ENCODE measurements at places on chromosomes 13 and 19. TPM values are rescaled to one million over a fixed set of nuclear protein-coding genes. Genes with fewer than 3 reads are reported as not detected.

GRCh38 chr13:56424246-56424645, 716.5 kb upstream of the PRR20A start:
- no peak for DNase-seq
- H3K4me1 ChIP-seq, result no peaks in the 10 kb centered on the region
- no peaks in the 10 kb centered on the region for H3K36me3 ChIP-seq

GRCh38 chr13:50711131-50711815, 132.2 kb downstream of the DLEU7 start:
- peaks cover 12% of the 10 kb centered on the region for H3K4me1 ChIP-seq
- no peak for DNase-seq
- peaks cover 7% of the 10 kb centered on the region for H3K36me3 ChIP-seq
- H3K27ac ChIP-seq, result no peak overlapping the region
- H3K4me3 ChIP-seq, result no peak overlapping the region
- peaks cover 7% of the 10 kb centered on the region for H3K27me3 ChIP-seq

DNA sequence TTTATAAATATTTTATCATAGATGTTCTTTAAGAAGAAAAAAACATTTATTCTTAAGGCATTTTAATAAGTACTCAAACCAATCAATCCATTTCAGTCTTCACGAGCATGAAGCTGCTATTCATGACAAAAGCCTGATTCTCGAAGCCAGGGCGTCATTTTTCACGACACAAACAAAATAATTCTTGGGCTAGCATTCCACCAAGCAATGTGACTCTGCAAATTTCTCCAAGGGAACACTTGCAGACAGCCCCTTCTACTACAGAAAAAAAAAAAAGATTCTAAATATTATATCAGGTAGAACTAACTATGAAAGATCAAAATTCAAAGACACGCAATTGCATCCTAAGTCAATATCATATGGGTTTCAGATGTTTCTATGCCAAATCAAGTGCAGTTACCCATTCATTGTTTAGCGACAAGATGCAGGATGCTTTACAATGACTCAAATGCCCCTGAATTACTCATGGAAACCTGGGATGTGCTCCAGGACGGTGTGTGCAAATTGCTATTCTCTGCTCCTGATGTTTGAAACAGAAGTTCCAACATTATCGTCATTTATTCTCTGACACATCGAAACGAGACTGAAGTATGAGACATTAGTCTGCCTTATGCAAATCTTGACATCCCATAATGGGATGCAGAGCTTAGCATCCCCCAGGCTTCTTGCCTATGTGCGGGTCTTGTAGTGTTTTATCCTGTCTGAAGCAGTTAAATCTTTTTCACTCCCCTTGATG, 517.7 kb downstream of the MYO16 start:
- H3K4me3 ChIP-seq, result no peak overlapping the region
- peaks cover 46% of the 10 kb centered on the region for H3K27me3 ChIP-seq
- no peak overlapping the region for H3K27ac ChIP-seq
- no peaks in the 10 kb centered on the region for H3K36me3 ChIP-seq
- H3K4me1 ChIP-seq, result peaks cover 2% of the 10 kb centered on the region

The ZNF223 gene
- 0.47 TPM for total RNA-seq

DNA sequence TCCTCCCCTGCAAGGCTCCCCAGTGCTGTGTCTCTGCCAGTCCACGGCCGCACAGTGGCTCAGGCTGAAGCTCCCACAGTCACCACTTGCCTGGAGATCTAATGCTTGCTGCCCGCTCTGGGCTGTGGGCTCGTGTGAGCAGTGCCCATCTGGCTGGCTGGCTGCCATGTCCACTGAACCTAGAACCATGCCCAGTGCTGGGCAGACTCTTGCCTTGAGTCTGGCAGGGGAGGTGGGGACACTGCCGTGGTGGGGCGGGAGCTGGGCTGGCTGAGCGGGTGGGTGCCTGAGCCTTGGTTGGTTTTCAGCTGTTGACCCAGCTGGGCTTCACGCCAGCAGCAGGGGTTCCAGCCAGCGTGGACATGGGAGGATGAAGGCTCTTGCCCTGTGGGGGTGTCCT, 52.3 kb downstream of the CRTC1 start:
- H3K36me3 ChIP-seq, result peaks cover 2% of the 10 kb centered on the region
- DNase-seq, result no peak
- no peak overlapping the region for H3K27ac ChIP-seq
- peaks cover 9% of the 10 kb centered on the region for H3K4me1 ChIP-seq
- H3K27me3 ChIP-seq, result no peaks in the 10 kb centered on the region
- H3K4me3 ChIP-seq, result no peak overlapping the region

DNA sequence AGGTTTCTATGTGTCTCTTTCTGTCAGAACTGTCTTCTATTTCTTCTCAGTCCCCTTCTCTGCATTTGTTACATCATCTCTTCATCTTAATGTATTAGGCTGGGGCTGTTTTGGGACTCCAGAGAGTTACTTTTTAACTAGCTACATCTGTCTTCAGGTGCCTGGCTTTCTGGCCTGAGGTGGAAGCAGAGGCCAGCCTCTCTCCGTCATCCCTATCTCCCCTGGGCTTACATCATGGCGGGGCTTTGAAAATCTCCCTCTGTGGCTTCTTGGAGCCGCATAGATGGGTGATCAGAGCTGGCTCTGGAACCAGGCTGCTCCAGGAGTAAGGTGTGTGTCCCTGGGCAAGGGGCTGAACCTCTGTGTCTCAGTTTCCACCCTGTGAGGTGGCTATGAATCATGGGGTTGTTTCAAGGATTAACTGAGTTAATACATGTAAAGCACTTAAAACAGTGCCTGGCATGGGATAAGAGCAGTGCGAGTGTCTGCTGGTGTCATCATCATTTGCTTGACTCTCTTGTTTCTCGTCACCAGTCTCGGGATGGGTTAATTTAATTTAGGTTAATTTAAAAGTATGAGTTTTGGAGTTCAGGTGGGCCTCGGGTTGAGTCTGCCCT, 2.0 kb downstream of the EPN1 start:
- peaks cover 48% of the 10 kb centered on the region for H3K4me1 ChIP-seq
- H3K27ac ChIP-seq, result peak overlapping the region; percentile 99
- DNase-seq, result no peak
- peak overlapping the region; percentile 100 for H3K4me3 ChIP-seq

The FPR1 gene
- 0.70 TPM for total RNA-seq

DNA sequence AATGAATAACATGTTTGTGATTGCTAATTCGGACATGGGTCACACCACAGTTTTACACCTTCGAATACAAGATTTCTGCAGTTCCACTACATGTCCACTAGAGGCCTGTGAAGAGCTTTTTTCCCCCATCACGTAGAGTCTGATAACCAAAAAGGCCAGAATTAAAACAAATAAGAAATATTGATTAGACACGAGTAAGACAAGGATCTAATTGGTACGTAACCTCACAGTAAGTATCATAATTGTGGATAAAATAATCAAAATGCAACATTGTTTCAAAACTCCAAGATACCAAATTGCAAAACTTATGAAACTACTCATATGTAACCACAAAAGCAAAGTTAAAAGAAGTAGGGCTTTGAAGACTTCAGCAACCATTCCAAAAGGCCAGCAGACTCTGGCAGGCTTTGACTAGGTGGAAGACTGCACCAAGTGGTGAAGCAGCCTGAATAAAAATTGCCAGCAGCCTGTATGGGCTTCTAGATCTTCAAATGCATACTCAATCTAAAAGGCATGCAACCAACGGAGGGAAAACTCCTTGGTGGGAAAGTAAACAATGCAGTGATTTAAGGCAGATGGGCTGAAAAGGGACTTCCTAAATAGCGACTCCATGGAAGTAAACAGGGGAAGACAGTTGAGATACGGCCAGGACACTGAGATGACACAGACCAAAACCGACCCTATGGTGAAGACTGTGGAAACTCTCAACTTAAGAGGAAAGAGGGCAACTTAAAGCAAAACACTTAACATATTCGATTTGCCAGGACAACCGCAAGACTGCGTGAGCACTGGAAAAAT, 56.7 kb downstream of the STARD13 start:
- no peak overlapping the region for H3K4me3 ChIP-seq
- no peaks in the 10 kb centered on the region for H3K36me3 ChIP-seq
- no peak for DNase-seq
- peaks cover 22% of the 10 kb centered on the region for H3K27me3 ChIP-seq
- no peak overlapping the region for H3K27ac ChIP-seq

DNA sequence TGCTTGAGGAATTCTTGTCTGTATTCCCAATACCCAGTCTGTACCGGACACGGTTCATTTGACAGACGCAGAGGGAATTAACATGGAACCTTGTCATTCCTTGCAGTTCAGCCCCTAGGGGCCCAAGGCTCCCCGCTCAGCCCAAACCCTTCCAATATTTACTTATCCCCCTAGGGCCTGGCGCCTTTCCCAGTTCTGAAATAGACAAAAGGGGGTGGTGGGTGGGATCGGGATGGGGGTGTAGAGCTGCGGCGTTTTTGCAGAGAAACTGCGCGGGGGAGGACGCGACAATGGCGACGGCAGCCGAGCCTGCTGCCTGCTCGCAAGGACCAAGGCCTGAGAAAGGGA, 583 bp downstream of the AKAP8L start:
- H3K4me1 ChIP-seq, result peaks cover 37% of the 10 kb centered on the region
- no peaks in the 10 kb centered on the region for H3K36me3 ChIP-seq
- H3K27ac ChIP-seq, result peak overlapping the region; percentile 93
- H3K27me3 ChIP-seq, result no peaks in the 10 kb centered on the region
- peak overlapping the region; percentile 100 for H3K4me3 ChIP-seq

- no peaks in the 10 kb centered on the region for H3K36me3 ChIP-seq
- H3K4me1 ChIP-seq, result peaks cover 15% of the 10 kb centered on the region
- no peak overlapping the region for H3K4me3 ChIP-seq
- no peaks in the 10 kb centered on the region for H3K27me3 ChIP-seq
Measured at GRCh38 chr19:10583036-10583776, 3.9 kb downstream of the AP1M2 start.

DNA sequence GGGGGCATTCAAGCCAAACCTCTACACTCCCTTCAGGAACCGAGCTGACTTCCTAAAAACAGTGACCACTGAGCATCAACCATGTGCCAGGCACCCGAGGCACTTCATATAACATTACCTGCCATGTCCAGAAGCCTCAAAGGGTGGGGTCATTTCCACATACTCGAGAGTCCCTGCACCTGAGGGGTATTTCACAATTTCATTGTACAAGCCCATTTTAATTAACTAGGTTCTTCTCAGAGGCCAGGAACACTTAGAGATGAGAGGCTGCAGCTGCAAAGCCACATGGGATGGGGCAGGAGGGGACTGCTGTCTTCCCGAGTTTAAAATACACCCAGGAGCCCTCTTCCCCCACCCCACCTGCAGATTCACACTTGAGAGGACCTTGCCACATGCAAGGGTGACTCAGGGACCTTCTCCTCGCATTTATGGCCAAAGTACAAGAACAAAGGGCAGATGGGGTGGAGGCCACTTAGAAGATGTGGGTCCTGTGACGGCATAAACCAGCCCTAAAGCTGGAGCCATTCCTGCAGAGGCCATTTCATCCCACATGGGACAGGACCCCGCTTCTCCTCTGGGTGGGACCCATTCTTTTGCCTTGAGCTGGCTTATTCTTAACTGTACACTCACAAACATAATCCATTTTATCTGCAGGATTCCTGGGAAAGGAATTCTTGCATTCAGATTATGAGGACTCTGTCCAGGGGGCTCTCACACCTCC, 43.9 kb downstream of the RAB20 start:
- H3K27me3 ChIP-seq, result peaks cover 18% of the 10 kb centered on the region
- DNase-seq, result no peak
- peaks cover 2% of the 10 kb centered on the region for H3K36me3 ChIP-seq
- no peak overlapping the region for H3K27ac ChIP-seq

DNA sequence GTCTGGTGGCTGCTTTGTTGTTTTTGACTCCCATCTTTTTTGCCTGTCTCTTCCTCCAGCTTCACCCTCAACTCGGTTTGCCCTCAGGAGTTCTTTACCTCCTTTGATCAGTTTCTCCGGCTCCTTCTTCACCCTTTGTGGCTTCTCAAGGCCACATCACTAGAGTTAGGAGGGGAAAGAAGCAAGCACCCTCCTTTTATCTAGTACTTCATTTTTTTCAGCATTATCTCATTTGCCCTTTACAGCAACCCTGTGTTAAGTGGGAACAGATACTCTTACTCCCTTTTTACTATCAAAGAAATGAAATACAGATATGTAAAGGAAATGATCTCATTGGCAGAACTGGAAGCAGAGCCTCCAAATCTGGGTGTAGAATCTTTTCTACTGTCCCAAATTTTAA, 26.9 kb downstream of the RAP2A start:
- H3K4me3 ChIP-seq, result no peak overlapping the region
- H3K4me1 ChIP-seq, result peaks cover 24% of the 10 kb centered on the region
- DNase-seq, result no peak
- no peaks in the 10 kb centered on the region for H3K36me3 ChIP-seq
- no peaks in the 10 kb centered on the region for H3K27me3 ChIP-seq

The CCDC70 gene
- not detected for total RNA-seq

GRCh38 chr13:40409278-40409677, 257.2 kb downstream of the FOXO1 start:
- H3K4me1 ChIP-seq, result no peaks in the 10 kb centered on the region
- H3K4me3 ChIP-seq, result no peak overlapping the region
- no peak for DNase-seq
- peaks cover 2% of the 10 kb centered on the region for H3K36me3 ChIP-seq
- no peaks in the 10 kb centered on the region for H3K27me3 ChIP-seq
